Activated CD4-positive, CD25-positive, alpha-beta regulatory T cell (primary cell): ENCODE measurements at places on chromosomes 3 and 15.

GRCh38 chr3:112751564-112752512, 94.8 kb downstream of the CD200R1L start:
- no peak for DNase-seq

- no peak for DNase-seq
Observed at GRCh38 chr15:50190166-50190570, 8.2 kb downstream of the SLC27A2 start.

DNA sequence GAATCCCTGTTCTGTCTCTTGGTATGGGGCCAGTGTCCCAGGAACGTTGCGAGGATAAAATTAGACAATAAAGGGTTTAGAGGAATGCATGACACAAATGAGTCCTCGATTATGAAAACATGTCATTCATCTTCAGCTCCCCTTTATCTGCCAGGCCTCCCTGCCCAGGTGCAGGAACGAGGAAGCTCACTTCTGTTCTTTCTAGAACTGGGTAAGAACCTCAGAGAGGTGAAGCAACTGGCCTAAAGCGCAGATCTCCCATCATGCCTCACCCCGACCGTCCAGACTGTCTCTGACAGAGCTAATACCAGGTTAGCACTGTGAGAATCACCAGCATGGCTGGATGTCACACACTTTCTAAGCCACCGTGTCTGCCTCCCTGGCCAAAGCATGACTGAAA, 1.5 kb upstream of the ITIH1 start:
- no peak for DNase-seq

DNA sequence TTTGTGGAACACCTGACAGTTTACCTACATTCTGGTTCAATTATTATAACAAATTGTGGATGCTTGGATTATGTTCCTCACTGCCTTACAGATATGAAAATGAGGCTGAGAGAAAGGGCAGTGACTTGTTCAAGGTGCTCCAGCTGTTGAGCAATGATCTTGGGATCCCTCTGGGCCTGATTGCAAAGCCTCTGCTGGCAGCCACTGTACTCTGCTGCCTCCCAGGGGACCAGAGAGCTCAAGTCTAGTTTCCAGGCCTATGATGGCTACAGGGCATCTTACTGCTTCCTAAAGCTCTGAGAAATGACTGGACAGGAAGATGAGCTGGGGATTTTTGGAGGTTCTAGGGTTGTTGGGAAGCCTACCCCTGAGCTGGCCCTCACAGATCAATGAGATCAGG, 2.3 kb upstream of the SHC4 start:
- no peak for DNase-seq

DNA sequence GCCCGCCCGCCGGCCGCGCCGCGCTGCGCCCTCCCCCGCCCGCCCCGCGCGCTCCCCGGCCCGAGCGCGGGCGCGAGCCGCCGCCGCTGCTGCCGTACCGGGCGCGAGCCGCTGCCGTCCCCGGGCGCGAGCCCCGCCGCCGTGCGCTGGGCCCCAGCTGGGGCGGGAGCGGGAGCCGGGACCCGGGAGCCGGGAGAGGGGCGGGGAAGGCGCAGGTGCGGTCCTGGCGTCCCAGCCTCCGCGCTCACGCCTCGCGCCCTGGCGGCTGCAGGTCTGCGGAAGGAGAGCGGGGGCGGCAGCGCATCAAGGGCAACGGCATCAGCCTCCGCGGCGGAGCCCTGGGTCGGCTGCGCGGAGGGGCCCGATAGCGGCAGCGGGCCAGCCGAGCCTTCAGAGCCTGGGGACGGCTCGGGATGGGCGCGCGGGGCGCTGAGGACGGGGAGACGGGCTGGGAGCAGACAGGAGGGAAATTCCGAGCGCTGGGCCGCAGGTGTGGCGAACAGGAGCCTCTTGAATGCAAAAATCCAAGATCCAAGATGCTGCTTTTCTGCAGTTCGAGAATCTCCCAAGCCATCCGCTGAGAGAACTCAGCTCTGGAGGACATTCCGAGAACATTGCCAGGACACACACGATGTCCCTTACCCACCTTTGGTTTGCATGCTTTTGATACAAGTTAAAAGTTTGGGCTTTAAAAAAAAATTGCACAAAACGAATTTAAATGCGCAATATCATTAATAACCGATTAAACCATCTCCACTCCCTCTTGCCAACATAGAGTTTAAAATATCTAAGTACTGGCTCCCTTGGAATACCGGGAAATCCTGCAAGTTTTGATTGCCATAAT, 251.1 kb downstream of the TJP1 start:
- no peak for DNase-seq

DNA sequence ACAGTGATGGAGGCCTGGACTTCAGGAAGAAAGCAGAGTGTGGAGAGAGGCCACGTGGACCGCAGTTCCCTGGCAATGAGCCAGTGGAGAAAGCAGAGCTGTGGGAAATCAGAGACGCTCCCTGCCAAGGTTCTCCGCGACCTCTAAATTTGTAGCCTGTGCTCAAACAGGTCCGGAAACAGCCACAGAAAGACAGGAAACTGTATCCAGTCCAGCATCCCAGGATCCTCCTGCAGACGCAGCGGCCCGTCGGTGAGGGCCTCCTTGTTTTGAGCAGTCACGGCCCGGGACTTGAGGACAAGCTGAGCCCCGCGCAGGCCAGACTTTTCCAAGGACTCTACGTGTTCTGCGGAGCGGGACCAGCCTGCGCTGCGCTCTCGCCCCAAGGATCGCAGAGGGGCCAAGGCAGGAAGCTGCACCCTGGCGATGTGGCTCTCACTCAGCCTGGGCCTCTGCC, 22.3 kb downstream of the RPSA start:
- no peak for DNase-seq

- no peak for DNase-seq
Observed at GRCh38 chr3:151145713-151146070, 57.3 kb downstream of the GPR171 start.

DNA sequence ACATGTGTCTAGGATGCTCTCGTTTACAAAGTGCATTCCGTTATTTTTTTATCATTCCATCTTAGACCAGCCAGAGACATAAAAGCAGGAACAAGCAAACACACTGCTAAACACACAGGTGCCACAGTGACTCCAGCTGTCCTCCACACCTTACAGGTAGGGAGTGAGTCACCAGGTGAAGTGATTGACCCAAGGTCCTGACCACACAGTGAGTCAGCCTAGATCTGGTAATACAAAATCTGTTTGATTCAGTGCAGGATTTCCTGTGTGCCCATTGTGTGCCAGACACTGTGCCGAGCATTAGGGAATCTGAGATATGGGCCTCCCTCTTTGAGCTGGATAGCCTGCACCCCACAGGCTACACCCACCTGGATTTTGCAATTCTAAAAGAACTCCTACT, 16.7 kb upstream of the BFSP2 start:
- no peak for DNase-seq

DNA sequence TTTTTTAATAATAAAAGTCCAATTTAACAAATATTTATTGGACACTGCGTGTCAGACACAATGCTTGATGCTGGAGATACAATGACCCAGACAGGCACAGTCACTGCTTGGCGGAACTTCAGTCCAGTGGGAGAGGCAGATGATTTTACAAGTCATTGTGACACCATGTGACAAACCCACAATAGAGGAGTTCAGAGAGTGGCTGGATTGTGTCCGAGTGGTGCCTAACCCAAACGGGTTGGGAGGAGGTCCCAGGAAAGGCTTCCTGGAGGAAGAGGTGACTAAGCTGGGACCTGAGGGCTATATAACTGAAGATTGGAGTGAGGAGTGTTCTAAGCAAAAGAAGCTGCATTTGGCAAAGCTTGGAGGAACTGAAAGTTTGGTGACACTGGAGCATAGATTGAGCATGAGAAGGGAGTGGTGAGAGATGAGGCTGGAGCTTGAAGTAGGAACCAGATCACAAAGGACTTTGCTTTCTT, 41.4 kb downstream of the CRTC3 start:
- no peak for DNase-seq
